ENCODE measurements at places on chromosomes 3 and 15. TPM values are rescaled to one million over a fixed set of nuclear protein-coding genes. Genes with fewer than 3 reads are reported as not detected.

DNA sequence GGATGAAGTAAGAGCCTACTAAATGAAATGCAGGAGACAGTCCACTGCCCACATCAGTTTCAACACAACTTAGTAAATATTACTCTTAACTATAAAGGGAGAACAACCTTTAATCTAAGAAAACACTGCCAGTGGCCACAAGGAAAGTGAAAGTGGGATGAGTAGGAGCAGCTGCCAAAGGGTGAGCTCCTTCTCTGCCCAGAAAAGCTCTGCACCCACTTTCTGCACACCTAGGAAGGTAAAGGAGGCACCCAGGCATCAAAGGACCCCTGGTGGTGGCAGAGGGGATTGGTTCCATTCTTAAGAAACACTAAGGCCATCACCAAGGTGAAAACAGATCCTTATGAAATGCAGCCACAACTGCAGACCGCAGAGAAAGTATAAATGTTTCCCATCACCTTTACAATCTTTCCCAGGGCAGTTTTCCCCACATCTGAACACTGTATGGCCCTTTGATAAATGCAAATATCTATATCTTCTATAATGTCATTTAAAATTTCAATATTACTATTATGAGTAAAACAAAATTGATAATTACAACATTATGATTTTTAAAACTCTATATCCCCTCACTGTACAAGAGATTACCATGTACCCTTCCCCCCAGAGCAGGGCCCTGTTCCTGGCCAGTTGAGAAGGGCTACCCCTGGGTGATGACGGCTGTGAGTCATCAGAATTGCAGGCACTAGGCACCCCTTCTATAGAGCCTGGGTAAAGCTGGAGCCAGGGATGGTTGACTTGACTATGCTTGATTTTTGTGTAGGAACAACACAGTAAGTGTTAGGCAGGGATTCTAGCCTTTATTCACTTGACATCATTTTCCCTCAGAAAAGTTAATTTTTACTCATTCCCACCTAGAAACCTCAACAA is 92.0 kb downstream of the SNRK start:
- H3K36me3 ChIP-seq, result no peaks in the 10 kb centered on the region
- H3K27me3 ChIP-seq, result no peaks in the 10 kb centered on the region
- DNase-seq, result no peak
- no peak overlapping the region for H3K27ac ChIP-seq
- H3K4me1 ChIP-seq, result peaks cover 3% of the 10 kb centered on the region

- no peak overlapping the region for H3K27ac ChIP-seq
- H3K4me3 ChIP-seq, result no peak overlapping the region
- H3K27me3 ChIP-seq, result no peaks in the 10 kb centered on the region
- no peaks in the 10 kb centered on the region for H3K4me1 ChIP-seq
- DNase-seq, result no peak
These were observed 319.4 kb upstream of the RASGRP1 start for GRCh38 chr15:38883987-38884386.

DNA sequence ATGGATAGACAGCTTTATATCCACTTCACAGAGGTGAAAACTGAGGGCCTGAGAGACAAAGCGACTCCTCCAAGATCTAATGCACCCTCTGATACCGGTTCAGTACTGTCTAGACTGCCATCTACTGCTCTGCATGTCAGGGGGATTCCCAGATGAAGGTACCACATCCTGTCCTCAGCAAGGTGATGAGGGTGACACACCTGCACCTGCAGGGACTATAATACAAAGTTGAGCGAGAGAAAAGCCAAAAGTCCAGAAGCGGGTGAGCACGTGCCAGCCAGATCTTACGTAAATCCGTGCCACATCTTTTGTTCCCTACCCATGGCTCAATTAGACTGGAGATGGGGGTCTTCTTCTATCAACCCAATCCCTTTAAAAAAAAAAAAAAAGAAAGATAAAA is 32.4 kb upstream of the HES1 start:
- no peak overlapping the region for H3K4me3 ChIP-seq
- no peak overlapping the region for H3K27ac ChIP-seq
- H3K36me3 ChIP-seq, result no peaks in the 10 kb centered on the region
- no peak for DNase-seq

DNA sequence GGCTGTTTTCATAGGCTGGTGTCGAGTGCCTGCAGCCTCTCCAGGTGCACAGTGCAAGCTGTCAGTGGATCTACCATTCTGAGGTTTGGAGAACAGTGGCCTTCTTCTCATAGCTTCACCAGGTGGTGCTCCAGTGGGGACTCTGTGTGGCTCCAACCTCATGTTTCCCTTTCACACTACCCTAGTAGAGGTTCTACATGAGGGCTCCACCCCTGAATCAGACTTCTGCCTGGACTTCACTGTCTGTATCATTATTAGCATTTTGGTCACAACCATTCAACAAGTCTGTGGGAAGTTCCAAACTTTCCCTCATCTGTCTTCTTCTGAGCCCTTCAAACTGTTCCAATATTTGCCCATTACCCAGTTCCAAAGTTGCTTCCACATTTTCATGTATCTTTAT is 1003.7 kb downstream of the MCTP2 start:
- no peaks in the 10 kb centered on the region for H3K27me3 ChIP-seq
- H3K4me1 ChIP-seq, result no peaks in the 10 kb centered on the region
- H3K36me3 ChIP-seq, result no peaks in the 10 kb centered on the region
- no peak for DNase-seq
- H3K4me3 ChIP-seq, result no peak overlapping the region

DNA sequence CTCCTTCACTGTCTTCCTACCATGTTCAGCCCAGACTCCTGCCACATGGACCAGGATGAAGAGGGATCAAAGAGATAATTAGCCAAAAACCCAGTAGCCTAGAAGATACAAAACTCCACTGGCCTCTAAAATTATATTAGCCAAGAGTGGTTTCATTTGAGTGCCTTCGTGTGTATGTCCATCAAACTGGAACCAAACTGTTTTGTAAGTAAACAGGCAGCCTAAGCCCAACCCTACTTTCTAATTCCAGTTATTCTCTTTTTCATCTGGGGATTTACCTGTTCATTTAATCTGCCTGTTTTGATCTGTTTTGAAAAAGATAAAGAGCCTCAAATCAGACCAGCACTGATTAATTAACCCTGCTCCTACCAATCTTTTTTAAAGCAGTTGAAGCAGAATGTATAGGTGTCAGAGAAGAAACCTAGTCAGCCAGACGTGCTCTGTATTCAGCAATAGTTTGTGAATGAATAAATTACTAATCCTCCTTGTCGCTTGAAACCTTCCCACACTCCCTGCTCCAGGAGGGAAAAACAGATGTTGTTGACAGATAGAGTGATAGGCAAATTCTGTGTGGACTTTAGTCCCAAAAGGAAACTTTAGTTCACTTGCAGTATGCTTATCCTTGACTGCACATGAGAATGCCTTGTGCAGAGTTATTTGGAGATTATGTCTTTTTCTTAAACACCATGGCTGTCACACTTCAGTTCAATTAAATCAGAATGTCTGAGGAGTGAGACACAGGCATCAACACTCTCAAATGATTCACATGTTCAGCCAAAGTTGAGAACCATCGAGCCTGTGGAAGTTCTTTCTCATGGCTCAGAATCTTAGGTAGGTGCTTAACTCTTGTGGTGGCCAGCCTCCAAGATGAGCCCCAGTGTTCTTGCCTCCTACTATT is 55.5 kb upstream of the ZBED2 start:
- H3K36me3 ChIP-seq, result no peaks in the 10 kb centered on the region
- H3K27me3 ChIP-seq, result no peaks in the 10 kb centered on the region
- no peak overlapping the region for H3K27ac ChIP-seq
- H3K4me1 ChIP-seq, result no peaks in the 10 kb centered on the region

GRCh38 chr3:53044371-53044710 is 1.5 kb downstream of the SFMBT1 start:
- H3K27ac ChIP-seq, result no peak overlapping the region
- no peak for DNase-seq
- H3K4me3 ChIP-seq, result peak overlapping the region; percentile 72
- H3K27me3 ChIP-seq, result no peaks in the 10 kb centered on the region
- H3K4me1 ChIP-seq, result peaks cover 7% of the 10 kb centered on the region

- H3K4me1 ChIP-seq, result no peaks in the 10 kb centered on the region
- DNase-seq, result no peak
These were observed 149.4 kb upstream of the ADAMTS9 start for GRCh38 chr3:64837126-64837738.

DNA sequence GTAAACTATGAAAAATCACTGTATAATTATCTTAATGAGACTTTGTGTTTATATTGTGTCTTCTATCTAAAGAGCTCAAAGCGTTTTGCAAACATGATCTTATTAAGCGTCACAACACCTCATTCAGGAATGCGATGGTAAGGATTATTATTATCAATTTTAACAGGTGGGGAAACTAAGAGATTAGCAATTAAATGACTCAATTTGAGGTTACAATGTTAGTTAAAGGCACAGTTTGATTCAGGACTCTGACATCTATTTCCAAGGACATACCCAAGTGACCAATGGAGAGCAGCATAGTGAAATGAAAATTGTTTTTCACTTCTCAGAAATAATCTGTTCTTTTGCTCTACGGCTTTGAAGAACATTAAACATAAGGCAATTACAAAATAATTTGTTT is 74.6 kb downstream of the FMN1 start:
- no peaks in the 10 kb centered on the region for H3K36me3 ChIP-seq
- no peaks in the 10 kb centered on the region for H3K27me3 ChIP-seq
- H3K4me3 ChIP-seq, result no peak overlapping the region
- H3K27ac ChIP-seq, result no peak overlapping the region
- no peak for DNase-seq

- H3K4me3 ChIP-seq, result no peak within 1 kb of the TSS
- H3K4me1 ChIP-seq, result no peaks in the 10 kb centered on the region
- no peaks in the 10 kb centered on the region for H3K27me3 ChIP-seq
- DNase-seq, result no peak
- no peaks in the 10 kb centered on the region for H3K36me3 ChIP-seq
- no peak within 1 kb of the TSS for H3K27ac ChIP-seq
These were observed at the start of gene ALG1L2 for GRCh38 chr3:130081351-130081881. ALG1L2 (plus strand) TSS chr3:130081831; CDS start chr3:130082017, 186 bp downstream.

ZNF774 gene
- total RNA-seq, result 2.3 TPM

STX19 gene
- not detected for total RNA-seq

TGM4 gene
- not detected for total RNA-seq

GPR15 gene
- total RNA-seq, result not detected
